ENCODE measurements at places on chromosomes 12 and 14.

- no peak for DNase-seq
Observed at GRCh38 chr14:50647282-50647681, 20.8 kb downstream of the SAV1 start.

DNA sequence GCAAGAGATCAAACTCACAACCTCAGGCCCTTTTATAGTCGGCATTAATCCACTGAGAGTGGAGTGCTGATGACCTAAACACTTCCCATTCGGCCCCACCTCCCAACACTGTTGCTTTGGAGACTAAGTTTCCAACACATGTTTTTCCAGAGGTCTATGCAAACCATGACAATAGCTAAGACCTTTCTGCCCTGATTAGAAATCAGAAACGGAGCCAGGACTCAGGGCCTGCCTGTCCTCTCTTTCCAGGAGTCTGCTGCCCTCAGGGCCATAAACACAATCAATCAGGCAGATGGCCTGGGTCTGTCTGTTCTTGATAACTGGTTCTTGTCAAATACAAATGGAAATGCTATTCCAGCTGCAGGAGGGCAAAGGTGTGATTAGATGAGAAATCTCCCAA, 97.2 kb upstream of the PSMC1 start:
- DNase-seq, result no peak

- no peak for DNase-seq
Observed at GRCh38 chr12:30928356-30929244, 2.1 kb downstream of the TSPAN11 start.

DNA sequence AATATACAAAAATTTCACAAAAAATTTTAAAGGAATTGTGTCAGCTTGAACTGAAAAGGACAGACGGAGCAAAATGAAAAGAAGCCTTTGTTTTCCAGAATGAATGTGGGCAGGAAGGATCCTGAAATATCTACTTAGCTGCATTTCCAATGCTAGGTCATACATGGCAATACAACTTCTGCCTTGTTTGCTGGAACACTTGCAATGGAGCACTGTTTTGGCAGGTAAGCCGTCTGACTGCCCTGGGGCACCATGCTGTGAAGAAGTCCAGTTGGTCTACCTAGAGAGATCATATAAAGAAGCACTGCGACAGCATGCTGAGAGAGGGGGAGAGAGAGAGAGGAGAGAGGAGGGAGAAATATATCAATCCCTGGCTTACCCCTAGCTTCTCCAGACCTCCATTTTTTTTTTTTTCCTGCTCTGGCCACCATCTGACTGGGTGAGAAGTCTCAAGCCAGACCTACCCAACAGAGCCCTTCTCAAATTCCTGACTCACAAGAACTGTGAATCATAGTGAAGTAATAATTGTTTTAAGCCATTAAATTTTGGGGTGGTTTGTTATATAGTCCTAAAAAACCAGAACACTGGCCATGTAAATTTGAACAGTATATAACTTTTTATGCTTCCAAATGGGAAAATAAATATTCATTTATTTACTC, 97.1 kb upstream of the PRICKLE1 start:
- DNase-seq, result no peak

DNA sequence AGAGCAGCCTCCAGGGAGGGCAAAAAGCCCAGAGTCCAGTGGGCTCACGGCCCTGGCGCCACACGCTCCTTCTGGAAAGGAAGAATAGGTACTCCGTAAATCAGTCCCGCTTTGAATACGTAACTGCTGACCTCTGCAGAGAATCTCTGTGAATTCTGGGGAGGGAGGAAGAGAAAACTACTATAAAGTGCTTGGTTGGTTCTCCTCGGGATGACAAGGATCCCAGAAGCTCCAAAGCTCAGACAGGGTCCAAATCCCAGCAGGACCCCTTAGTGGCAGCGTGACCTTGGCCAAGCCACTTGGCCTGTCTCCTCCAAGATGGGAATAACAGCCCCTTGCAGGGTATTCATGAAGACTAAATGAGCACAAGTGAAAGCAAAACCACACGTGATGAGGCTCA, 31.7 kb downstream of the ANO2 start:
- no peak for DNase-seq

DNA sequence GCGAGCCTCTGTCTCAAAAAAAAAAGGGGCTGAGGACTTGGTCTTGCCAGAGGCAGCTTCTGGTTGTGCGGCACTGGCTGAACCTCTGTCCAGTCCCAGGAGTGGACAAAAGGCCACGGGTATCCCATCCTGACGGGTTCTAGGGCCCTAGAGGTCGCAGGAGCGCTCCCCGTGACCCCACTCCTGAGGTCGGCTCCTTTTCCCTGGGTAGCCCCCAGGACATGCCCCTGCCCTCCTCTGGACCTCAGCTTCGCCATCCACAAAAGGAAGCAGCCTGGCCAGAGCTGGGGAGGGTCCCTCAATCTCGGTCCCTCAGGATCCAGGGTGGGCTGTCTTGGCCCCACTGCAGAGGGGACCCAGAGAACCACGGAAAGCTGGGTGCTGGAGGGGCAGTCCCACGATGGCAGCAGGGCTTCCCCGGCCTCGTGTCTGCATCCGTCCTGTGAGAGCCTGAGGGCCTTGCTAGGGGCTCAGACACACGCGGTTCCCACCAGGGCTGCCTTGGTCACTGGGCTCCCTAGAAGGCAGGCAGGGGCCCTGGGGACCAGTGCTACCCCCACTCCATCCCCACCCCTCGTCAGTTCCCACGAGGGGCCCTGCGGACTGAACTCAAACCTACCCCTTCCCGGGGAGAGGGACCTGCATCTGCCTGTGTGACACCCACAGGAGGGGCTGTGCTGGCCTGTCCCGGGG, 31.1 kb downstream of the ASCL4 start:
- DNase-seq, result no peak

GRCh38 chr12:7512553-7512952, 9.0 kb upstream of the CD163 start:
- DNase-seq, result no peak

DNA sequence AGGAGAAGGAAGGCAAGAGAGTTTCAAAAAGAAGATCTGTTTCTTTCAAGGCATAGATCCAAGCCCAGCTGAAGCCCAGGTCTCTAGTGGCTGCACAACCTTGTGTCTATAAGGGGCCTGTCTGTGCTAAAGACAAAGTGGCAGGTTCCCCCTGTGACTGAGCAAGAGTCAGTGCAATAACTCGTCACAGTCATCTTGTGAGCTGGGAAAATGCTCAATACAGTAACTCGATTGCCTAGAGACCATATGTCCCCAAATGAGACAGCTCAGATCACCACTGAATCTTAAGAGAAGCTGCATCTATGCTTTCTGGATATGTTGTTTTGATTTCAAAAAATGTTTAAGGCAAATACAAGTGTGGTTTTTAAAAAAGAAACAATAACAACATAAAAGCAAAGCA, 24.2 kb downstream of the ST8SIA1 start:
- no peak for DNase-seq

DNA sequence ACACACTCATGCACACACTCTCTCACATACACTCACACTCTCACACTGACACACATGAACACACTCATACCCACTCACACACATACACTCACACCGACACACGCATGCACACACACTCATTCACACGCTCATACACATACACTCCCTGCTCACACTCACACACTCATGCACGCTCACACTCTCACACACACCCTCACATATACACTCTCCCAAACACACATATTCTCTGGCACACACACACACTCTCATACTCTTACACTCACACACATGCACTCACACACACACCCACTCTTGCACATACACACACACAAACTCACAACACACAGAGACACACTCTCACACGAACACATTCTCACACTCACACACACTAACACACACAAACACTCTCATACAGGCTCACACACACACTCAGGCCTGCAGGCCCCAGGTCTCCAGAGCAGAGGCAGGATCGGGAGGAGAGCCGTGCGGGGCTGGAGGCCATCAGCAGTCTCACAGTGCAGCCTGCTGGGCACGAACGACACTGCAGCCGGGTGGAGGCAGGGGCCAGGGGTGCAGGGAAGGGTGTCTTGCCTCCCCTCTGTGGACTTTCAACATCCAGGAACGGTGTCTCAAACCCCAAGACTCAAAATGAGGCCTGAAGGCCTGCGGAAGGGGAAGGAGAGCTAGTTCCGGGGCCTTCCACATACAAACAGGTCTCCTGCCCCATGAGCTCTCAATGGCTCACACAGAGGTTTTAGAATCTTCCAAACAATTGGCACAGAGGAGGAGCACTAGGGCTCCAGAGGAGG, 148.7 kb downstream of the ANO2 start:
- DNase-seq, result no peak

- DNase-seq, result no peak
Observed at GRCh38 chr14:104280085-104280901, 141.9 kb downstream of the KIF26A start.

- no peak for DNase-seq
Observed at GRCh38 chr12:93415723-93416464, 25.9 kb downstream of the UBE2N start.

DNA sequence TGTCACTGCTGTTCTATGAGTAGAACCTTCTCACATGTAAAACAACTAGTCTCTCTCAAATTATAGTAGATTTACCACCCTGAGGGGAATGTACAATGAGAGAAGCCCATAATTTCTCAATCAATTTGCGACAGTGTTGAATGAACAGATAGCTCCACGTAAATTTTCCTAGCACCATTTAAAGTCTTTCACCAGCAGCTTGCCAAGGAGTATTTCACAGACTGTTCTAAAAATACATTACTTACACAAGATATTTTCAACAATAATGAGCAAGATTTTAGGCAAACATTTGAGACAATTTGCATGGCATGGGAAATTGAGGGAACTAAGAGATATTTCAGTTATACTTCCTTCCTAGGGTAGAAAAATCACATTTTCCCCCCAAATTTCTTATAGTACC, 151.6 kb downstream of the KICS2 start:
- no peak for DNase-seq

DNA sequence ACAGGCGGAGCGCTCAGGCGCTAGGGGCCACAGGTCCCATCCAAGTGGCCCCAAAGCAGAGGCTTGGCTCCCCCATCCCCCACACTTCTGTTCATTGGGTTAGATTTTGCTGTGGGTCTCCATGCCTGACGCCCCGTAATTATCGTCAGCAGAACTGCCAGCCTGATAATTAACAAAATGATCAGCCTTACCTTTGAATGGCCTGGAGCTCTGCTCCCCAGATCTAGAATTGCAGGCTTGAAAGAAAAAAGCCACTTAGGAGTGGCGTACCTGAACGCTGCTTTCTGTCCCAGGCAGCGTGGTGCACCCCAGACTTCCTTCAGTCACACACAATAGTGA, 28.7 kb upstream of the LRP1-AS start:
- DNase-seq, result no peak

GRCh38 chr14:63993992-63994391, 141.2 kb downstream of the SYNE2 start:
- peak; percentile 7 for DNase-seq

DNA sequence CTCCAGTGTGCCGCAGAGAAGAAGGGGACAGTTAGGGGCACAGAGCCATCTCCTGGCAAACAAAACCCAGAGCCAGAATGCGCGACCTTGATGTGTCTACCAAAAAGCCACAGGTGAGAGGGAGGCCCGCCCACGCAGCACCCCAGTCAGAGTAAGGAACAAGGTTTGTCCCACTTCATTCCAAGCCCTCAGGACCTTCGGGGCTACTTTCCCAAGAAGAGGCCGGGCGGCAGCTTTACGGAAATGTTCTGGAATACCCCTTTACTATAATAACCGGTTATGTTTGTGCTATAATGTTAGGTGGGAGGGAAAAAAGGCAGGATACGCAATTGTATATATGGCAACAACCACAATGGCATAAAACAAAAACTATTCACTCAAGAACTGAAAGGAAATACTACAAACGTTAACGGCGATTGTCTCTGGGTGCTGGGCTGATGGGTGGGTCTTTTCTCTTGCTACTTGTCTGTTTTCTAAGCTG, 12.3 kb downstream of the CCDC88C start:
- DNase-seq, result peak; percentile 58

DNA sequence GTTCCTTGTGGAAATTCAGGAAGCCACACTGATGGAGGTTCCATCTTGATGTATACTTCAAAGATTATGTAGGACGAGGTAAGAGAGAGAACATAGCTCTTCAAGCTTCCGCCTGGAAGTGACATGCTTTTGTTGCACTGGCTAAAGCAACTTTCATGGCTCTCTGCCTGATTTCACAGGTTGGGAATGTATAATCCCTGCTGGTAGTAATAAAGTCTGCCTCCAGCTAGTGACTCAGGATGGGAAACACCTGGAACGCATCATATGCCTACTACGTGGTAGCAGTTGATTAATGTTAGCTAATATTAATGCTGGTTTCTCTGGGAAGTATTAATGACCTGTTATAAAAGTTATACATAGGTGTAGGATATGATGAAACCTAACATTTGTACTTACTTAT, 71.1 kb downstream of the PELI2 start:
- no peak for DNase-seq

- no peak for DNase-seq
Observed at GRCh38 chr14:86464341-86464740, 934.4 kb downstream of the FLRT2 start.

- no peak for DNase-seq
Observed at GRCh38 chr12:120242971-120243699, 22.4 kb downstream of the PXN start.

DNA sequence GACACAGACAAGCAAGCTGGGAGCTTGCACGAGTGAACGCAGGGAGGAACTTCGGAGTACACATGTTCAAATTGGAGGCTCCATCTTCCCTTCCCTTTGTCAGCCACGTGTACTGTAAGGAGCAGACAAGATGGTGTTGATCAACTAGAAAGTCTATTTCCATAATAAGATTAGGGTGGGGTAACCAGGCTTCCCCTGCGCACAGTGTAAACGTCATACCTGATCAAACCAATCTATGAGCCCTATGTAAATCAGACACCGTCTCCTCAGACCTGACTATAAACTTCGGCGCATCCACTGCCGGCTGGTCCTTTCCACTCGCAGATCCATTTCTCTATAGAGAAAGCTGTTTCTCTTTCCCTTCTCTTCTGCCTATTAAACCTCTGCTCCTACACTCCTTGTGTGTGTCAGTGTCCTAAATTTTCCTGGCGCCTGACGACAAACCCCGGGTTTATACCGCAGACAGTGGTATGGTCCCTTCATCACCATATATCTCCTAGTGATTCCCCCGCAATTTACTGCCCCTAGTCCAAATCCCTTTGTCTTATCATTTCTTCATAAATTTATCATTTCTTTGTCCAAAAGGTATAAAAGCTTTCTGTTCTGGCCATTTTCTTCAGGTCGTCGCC, 7.5 kb upstream of the ETFBKMT start:
- DNase-seq, result no peak

- no peak for DNase-seq
Observed at GRCh38 chr12:127179176-127179575, 1087.8 kb upstream of the TMEM132C start.

DNA sequence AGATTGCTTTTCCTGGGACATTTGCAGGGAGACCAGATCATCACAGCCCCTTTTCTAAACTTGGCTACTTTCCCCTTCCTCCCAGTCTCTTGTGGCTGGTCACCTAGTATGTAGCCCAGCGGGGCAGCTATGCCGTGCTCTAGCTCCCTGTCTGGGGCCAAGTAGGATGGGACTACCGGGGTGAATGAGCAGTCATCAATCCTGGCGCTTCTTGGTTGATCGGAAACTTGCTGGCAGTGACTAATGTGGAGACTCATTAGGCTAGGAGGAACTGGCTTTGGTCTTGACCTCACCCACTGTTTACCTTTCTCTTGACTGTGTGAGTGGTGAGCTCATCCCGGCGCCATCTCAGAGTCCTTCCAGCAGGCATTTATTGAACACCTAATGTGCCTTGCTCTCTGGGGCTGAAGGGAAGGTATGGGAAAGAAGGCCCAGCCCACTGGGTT, 15.9 kb downstream of the PLEKHG3 start:
- DNase-seq, result no peak
